ENCODE measurements at places on chromosomes 12 and 14. TPM values are rescaled to one million over a fixed set of nuclear protein-coding genes. Genes with fewer than 3 reads are reported as not detected.

KRT85 gene
- not detected for polyA plus RNA-seq

- DNase-seq: no peak
These were observed 25.3 kb downstream of the DRAM1 start for GRCh38 chr12:101902641-101903040.

DNA sequence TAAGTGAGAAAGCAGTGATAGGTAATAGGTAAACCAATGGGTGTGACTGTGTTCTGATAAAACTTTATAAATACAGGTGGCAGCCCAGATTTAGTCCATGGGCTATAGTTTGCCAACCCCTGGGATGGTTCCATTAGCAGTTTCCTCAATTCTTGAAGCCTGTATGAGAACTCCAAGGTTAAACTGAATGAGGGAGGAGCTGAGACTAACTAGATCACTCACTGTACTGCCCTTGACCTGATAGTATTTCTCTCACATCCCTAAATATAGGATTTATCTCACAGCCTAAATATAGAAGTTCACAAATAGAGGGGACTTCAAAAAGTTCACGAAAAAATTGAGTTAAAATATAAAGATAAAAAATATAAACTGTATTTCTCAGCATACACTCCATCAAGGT, 439.6 kb upstream of the CCDC196 start:
- DNase-seq: no peak

DNA sequence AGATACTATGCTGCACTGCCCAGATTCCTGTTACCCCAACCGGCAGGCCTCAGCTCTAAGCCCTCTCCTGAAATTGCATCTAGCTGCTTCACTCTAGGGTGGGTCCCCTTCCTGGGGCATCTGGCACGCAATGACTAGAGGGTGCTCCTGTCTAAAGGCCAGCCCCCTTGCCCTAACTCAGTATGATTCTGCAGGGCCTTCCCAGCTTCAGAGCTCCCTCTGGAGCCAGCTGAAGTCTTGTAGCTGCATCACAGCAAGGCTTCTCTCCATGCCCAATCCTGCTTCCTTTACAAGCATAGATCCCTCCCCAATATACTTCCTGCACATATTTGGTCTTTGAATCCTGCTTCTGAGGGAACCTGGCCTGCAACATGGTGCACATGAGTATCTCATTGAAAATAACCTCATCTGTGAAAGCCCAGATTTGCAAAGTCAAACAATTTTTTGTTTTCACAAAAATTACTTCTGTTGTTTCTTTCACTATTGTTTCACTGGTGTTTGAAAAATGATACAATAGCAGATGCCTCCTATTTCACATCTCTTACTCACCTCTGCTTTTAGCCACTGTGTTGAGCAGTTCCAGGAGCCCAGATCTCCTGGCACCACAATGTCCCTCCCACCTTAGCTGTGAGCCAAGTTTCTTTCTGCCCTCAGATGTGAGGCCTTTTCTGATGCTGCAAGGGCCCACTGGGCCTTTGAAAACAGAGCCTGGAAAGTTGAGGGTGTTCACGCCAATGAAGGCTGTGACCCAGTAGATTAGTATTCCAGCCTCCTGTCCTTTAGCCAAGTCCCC, 169.5 kb upstream of the EGLN3 start:
- no peak for DNase-seq

- no peak for DNase-seq
These were observed 21.1 kb upstream of the C14orf180 start for GRCh38 chr14:104558231-104559027.

Data from BJ (cell line).